Stimulated activated CD4-positive, alpha-beta T cell treated with anti-CD3 and anti-CD28 coated beads, Interleukin-1b, Interleukin-23, amount 100 ng/mL, for 1 hour (primary cell): ENCODE measurements at places on chromosomes 4 and X.

DNA sequence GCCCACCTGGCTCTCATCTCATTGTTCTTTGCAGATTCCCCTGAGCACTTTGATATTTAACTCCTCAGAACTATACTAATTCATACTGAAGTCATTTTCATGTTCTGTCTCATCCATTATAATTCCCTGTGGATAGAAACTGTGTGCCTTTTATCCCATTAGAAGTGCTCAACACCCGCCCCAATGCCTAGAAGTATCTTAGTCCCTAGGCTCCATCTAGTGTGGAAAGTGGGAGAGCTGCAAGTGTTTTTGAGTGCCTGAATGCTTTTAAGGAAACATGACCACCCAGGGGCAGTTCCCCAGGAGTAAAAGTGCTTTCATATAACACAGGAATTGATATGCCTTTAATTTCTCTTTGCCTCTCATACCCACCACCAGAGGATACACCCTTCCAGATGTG lies 117.0 kb downstream of the CHRDL1 start:
- no peak for DNase-seq

GRCh38 chr4:117831060-117831683 lies 203.1 kb upstream of the NDST3 start:
- DNase-seq, result no peak

- peak; percentile 71 for DNase-seq
Measured at GRCh38 chrX:48937054-48937907, 18.5 kb upstream of the PIM2 start.

GRCh38 chr4:158996669-158997074 lies 106.2 kb upstream of the RAPGEF2 start:
- no peak for DNase-seq

- DNase-seq, result no peak
Measured at GRCh38 chr4:95129031-95129430, 371.3 kb downstream of the BMPR1B start.

GRCh38 chr4:168541266-168541953 lies 44.6 kb downstream of the PALLD start:
- no peak for DNase-seq

DNA sequence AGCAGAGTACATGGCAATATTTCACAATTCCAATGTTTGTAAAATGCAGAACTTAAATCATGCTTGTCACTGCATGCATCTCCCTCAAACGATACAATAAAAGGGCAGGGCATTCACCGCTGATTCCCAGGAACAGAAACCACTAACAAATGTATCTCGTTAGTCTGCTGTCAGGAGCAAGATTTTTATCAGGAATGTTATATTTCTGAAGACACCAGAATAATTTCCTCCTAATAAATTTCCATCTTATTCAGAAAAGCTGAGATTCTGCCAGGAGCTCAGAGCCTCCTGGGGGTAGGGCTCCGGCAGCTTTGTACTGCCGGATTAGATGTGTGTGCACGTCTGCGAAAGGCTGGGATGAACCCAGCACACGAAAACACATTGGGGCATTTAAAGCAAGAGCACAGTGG lies 54.0 kb upstream of the LDB2 start:
- no peak for DNase-seq

DNA sequence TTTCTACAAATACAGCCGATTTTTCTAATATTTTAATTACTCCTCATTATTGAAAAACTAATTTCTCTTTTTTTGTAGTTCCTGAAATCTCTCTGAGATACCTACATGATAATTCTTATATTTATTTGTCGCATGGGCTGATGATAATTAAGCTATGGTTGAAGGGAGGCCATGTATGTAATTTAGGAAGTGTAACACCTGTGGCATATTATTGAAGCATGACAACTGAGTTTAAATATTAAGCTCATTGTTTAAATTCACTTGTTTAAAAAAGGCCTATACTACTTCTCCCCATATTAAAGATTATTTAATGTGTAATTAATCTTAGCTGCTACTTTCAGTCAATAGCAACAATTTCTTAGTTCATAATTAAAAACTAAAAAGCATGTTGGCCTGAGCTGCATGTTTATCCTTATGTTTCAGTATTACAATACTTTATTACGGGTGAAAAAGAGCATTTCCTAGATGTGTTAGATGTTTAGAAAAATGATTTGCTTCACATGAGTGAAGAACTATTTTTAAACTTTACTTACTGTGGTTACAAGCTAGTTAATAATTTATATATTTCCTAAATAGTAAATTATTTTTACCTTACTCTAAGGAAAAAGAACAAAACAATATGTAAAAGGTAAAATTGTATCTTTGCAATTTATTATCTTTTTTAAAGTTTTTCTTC lies 122.4 kb downstream of the RAP1GDS1 start:
- no peak for DNase-seq

DNA sequence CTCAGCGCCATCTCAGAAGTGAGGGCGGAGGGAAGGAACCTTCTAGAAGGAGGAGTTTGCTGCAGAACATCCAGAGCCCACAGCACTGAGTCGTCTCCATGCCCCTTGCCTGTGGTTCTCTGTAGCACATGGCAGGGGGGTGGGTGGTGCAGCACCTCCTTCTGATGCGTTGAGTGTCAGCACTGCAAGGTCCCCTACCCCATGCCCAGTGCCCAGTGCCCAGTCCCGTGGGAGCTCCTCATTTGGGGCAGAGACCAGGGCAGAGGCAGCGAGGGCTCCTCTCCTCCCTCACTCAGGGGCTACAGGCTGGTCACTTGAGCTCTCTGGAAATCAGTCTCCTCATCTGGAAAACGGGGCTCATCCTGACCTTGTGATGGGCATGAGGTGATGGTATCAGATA lies 78.1 kb downstream of the HTRA3 start:
- DNase-seq, result no peak

DNA sequence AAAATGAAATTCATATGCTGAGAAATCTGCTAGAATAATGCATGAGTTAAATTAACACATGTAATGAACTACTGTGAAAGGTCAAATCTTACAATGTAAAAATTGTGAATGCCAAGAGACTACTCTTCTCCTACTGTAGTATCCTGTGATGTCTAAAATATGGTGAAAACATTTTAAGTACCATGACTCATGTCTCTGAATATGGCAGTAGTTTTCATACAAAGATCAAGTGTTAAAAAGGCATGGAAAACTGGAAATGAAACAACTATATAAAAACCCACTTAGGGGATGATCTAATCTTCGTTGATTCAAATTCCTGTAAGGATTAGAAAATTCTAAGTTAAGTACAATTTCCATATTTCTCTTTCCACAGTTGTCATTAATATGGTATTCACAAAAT lies 221.3 kb downstream of the PPP3CA start:
- DNase-seq, result no peak

DNA sequence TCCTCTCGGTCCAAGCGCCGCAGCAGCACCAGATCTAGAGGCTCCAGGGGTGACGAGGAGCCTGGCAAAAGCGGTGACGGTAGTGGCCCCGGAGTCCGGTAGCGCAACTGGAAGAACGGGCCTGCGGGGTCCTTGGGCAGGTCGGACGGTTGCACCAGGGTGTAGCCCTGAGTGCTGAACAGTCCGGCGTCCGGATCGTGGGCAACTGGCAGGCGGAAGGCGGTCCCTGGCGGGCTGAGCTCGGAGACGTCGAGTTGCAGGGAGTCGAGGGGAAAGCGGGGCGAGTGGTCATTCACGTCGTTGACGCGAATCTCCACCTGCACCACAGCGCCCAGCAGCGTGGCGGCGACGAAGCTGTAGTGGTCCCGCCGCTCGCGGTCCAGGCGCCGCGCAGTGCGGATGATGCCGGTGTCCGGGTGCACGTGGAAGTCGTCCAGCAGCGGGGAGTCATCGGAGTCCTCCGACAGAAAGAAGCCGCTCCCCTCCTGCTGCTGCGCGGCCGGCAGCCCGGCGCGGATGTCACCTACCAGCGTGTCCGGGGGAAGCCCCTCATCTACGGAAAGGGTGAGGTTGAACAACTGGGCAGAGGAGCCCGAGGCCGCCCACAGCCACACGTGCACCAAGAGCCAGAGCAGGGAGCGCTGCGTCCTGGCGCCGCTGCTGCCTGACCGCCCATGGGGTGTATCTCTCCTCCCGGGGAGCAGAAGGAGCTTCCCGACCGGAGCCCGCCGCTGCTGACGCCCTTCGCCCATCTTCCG lies 837 bp downstream of the DCHS2 start:
- DNase-seq, result no peak

- DNase-seq, result no peak
Measured at GRCh38 chrX:41779030-41779564, 55.1 kb downstream of the GPR82 start.

DNA sequence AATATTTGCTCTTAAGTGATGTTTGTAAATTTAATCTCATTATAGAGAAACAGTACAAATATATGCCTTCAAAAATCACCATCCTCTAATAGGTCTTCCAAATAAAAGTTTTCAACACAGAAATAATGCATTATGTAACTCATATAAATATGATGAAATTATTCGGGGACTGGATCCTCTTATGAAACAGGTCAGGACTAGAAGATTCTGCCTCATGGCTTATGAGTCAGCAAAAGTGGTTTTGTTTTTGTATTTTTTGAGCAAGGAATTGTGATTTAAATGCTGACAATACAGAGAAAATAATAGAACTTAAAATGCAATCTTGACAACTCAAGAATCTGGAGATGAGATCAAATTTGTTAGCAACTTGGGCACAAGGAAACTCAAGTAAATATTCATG lies 179.7 kb upstream of the NDP start:
- DNase-seq, result no peak

DNA sequence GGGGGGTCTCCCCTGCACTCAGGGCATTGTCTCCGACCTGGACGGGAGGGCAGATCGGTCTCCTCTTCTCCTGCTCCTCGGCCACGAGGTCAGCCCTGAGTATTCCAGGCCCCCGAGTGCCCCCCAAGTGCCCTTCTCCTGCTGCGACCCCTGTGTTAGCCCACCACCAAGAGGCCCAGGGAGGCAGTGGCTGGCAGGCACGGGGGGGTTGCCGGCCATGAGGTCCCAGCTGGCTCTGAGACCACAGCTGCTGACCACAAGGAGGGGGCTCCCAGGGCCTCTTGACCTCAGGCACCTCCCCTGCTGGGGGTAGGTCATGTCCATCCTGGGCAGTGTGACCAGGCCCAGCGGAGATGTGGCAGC lies 186.1 kb upstream of the PSAPL1 start:
- no peak for DNase-seq

GRCh38 chrX:130775849-130776248 lies 127.2 kb downstream of the ENOX2 start:
- DNase-seq, result no peak

DNA sequence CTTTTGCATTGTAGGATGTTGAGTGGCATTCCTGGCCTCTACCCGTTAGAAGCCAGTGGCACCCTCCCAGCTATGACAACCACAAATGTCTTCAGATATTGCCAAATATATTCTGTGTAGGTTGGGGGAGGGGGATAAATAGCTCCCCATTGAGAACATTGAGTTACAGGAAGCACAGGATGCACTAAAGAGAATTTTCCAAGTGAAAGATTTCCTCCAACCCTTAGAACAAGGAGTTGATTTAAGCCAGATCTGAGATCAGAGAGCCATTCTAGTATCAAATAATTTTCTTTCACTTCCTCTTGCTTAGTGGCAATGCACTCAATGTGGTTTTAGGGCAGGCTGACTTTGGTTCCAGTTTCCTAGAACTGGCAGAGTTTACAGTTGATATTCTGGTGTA lies 436.6 kb downstream of the C4orf33 start:
- no peak for DNase-seq

DNA sequence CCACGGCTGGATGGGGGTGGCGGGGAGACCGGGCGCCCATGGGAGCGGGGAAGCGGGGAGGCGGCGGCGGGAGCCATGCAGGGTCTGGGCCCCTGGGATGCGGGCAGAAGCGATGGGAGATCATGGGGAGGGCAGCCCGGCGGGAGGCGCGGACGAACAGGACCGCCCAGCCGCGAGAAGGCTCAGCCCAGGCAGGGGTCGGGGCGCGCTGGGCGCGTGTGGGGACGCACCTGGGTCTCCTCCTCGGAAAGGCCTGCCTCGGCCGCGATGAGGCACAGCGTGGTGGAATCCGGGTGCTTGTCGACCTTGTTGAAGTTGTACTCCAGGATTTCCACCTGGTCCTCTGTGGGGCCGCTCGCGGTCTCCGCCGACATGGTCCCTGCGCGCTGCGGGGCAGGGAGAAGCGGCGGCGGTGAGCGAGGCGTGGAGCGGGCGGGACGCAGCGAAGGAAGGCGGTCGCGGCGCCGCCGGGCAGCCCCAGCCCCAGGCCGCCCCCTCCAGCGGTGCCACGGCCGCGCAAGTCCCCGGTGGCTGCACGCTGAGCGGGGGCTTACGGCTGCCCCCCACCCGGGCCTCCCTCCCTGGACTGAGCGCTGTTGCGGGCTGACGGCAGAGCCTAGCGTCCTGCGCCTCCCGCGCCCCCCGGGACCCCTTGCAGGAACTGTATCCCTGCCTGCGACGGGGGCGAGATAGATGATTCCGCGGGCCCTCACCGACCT lies 25.3 kb downstream of the HOPX start:
- DNase-seq, result no peak

DNA sequence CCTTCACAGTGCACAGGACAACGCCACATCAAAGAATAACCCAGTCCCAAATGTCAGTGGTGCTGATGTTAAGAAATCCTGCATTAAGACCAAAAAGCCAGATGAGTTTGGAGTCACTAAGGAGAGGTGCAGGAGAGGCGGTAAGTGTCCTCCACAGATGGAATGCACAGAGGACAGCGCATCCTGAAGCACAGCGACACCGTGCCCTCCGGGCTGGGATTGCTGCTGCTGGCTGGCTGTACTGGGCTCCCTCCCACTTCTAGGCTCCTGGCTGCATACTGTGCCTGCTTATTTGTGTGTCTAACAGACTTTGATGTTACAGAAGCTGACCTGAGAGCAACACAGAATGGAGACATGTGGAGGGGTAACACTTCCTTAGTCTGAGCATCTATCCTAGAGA lies 325.6 kb upstream of the BOD1L1 start:
- DNase-seq, result no peak

DNA sequence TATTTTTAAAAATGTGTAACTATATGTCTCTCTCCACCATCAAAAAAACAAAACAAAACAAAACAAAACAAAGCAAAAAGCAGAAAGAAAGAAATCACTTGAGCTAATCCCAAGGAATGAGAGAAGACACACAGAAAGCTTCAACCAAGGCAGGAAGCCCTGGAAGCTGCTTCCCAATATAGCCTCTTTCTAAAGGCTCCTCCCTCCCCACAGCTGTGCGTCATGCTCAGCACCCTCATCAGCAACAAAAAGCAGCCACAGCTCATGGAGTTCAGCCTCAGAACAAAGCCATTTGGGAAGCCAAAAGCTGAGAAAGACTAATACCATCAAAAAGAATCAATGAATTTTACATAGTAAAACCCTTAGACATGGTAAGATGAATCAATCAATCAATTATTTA lies 501.6 kb upstream of the SMIM31 start:
- DNase-seq, result no peak

- no peak for DNase-seq
Measured at GRCh38 chrX:22203186-22203585, 69.5 kb upstream of the CBLL2 start.

GRCh38 chr4:71648448-71648847 lies 135.4 kb downstream of the GC start:
- DNase-seq, result no peak

- peak; percentile 16 for DNase-seq
Measured at GRCh38 chr4:8540072-8540471, 40.1 kb upstream of the GPR78 start.

- no peak for DNase-seq
Measured at GRCh38 chr4:134935320-134935719, 733.7 kb upstream of the PABPC4L start.
